ENCODE measurements at places on chromosomes 6 and 20.

- DNase-seq = no peak
These were observed 49.3 kb upstream of the KIF16B start for GRCh38 chr20:16622501-16622900.

DNA sequence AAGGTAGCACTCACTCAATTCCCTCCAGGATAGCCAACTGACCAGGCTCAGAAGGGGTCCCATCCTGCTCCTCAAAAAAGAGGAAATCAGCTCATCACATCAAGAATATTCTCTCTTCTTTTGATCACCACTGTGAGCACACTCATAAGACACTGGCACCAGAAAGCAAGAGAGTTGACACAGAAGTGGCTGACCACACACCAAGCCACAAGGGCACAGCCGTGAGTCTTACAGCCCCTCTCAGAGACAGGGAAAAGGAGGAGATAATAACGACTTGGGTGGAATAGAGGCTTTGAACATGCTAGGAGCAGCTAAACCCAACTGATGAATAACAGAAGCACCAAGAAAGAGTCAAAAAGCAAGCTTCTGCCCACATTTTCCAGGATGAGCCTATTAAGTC is 249.1 kb upstream of the PREP start:
- no peak for DNase-seq

- DNase-seq = no peak
These were observed 14.0 kb upstream of the FAM50B start for GRCh38 chr6:3835055-3835731.

DNA sequence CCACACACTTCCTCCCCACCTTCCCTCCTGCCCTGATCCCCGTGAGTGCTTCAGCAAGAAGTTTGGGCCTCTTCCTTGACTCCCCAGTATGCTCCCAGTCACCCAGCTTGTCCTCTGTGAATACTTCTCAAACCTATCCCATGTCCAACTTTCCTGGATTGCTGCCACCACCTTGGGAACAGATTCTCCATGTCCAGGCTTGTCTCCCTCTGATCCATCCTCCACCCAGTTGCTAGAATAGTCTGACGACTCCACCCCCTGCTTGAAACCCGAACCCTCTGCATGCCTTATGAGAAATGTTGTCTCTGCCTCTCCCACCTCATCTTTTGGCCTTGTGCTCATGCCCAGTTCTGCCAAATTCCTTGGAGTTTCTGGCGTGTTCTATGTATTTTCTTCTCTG is 108.0 kb downstream of the PPP1R14C start:
- DNase-seq = peak; percentile 72

DNA sequence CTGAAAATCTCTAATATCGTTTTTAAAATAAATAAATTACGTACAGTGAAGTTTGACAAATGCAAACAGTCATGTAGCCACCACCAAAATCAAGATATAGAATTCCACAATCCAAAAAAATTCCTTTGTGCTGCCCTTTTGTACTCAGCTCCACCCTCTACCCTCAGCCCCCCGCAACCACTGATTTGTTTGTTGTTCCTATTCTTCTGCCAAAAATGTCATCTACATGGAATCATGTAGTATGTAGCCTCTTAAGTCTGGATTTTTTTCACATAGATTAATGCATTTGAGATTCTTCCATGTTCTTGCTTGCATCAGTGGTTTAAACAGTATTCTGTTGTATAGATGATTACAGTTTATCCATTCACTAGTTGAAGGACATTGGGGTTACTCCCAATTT is 8.5 kb upstream of the REPS1 start:
- peak; percentile 5 for DNase-seq

DNA sequence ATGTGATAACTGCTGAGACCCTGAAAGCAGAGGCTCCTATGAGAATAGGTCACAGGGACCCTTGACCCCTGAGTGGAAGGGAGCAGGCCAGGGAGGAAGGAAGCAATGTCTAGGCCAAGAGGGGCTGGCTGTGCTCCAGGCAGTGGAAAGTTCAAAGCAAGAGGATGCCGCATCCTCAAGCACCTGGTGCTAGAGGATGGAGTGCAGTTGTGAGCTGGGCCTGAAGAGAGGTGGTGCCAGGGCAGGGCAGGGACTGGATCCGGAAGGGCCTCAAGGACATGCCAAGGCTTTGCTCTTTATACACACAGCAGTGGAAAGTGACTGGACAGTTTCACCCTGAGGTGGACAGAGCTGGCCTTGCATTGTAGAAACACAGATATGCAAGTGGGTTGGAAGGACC is 97.0 kb downstream of the SLC22A3 start:
- no peak for DNase-seq

DNA sequence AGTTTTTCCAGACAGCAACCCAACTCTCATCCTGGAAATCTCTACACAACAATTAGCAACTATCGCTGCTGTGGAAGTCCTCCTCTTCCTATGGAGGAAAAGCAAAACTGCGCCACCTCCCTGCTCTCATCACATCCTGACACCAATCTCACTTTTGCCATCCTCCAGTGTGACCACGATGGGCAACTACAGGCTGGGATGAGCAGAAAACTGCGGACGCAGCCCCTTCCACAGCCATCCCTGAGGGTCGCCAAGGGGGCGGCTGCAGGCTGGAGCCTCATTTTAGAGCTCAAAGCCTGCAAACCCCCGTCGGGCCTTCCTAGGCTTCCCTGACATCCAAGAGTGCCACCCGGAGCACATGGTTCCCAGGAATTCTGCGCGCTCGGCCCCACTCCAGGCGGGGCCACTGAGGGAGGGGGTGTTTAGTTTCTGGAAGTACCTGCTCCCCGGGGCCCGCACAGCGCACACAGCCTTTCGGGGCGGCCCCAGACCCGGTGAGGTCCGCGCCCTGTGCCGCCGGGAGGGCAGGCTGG is 1.2 kb downstream of the TCFL5 start:
- peak; percentile 45 for DNase-seq

- DNase-seq = no peak
These were observed 305.0 kb upstream of the POU3F2 start for GRCh38 chr6:98529364-98529763.

DNA sequence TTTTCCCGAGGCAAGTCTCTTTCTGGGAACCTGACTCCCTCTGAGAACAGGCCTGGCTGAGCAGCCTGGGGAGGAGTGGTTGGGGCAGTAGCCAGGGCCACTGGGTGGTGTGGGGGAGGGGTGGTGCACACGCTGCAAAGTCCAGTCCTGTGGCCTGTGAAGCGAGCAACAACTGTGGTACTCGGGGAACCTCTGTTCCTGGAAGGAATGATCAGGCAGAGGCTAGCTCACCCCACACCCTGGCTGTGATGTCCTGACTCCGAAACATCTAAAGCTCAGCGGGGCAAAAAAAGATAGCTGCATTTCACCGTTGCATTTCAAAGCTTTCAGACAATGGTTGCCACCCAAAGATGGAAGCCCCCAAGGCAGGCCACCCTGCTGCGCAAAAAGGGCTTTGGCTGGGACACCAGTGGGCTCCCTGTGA is 25.5 kb downstream of the PCK1 start:
- no peak for DNase-seq

DNA sequence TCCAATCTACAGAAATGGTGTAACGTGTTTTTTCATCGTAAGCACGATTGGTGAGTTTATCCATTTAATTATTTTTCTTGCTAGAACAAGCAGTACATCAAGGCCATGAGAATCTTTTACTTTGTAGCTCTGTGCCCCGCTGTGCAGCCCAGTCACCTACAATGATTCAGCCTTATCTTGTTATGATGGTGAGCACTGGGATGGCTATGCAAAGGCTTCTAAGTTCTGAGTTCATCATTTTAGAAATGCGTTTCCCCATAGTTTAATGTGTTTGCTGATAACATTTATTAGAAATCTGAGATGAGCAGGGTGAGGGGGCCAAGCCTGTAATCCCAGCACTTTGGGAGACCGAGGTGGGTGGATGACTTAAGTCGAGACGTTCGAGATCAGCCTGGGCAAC is 111.8 kb upstream of the QKI start:
- DNase-seq = no peak

DNA sequence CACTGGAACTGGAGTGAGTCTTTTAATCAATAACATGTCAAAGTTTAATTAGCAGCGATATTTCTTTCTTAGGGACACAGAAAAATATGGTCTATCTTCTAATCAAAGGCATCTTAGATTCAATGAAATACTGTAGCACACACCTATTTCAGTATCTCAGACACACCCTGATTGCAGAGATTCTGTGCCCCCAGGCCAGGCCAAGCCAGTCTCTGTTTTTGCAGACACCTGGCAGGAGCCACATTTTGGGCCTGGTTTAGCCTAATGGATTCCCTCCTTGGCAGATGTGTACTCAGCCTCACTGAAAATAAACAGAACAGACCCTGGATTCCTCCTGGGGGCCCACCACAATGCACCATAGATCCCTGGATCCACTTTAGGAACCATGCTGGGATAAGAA is 74.8 kb downstream of the LRFN2 start:
- no peak for DNase-seq

DNA sequence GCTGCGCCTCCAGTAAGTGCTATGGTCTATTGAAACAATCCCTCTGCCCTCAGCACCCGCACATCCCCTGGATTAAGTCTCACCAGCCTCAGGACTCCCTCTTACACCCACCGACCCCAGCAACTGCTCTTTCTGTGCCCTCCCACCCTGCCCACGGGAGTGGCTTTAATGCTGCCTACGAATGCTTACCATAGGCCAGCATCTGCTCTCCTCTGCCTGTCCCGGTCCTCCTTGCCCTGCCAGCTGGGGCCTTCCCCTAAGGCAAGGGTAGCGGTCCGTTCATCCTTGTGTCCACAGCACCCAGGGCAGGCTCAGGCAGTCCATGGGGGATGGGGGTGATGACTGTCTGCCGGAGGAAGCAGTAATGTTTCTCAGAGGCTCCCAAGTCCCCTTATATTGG is 4.1 kb downstream of the EBF4 start:
- DNase-seq = no peak

- no peak for DNase-seq
These were observed 51.2 kb upstream of the UBR2 start for GRCh38 chr6:42512579-42512978.

- peak; percentile 13 for DNase-seq
These were observed 863.1 kb downstream of the MAFB start for GRCh38 chr20:39825950-39826349.

- DNase-seq = no peak
These were observed 100.7 kb downstream of the TAF4 start for GRCh38 chr20:61964675-61965605.

GRCh38 chr6:36177166-36177565 is 19.4 kb upstream of the BRPF3 start:
- DNase-seq = no peak

GRCh38 chr6:33797626-33798342 is 6.0 kb downstream of the MLN start:
- no peak for DNase-seq

DNA sequence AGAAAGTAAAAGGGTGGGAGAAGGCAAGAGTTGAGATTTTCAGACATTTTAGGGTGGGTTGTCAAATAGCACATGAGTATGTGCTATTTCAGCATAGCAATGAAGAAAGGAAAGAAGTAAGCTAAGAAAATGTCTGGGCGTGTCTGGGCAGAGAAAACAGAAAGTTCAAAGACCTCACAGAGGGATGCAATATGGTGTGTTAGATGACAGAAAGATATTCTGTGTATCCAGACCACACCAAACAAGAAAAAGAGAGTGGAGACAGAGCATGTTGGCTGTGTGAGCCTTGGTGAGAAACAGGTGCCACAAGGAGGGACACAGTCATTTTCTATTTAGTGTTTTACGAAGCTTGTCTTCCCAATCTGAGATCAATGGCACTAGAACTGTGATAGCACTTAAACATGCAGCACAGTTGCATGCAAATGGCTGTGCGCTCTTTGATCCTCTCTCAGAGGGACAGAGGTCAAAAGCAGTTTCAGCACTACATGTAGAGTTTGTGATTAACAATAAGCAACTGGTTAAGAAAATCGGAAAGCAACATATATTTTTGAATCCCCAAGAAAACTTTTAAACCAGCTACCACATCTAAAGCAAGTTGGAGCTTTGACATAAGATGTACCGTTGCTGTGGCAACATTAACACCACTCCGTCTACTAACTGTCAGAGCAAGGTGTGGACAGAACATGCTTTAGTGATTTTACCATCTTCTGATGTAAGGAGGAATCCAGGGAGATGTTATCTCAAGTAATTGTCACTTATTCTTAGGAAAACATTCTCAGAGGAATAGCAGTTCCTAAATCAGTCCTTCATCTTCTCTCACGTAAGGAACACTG is 515.5 kb upstream of the NOX3 start:
- DNase-seq = no peak

- peak; percentile 71 for DNase-seq
These were observed 95.6 kb downstream of the LAMP5 start for GRCh38 chr20:9609887-9610502.

GRCh38 chr6:23177806-23178205 is 608.4 kb downstream of the HDGFL1 start:
- DNase-seq = no peak

DNA sequence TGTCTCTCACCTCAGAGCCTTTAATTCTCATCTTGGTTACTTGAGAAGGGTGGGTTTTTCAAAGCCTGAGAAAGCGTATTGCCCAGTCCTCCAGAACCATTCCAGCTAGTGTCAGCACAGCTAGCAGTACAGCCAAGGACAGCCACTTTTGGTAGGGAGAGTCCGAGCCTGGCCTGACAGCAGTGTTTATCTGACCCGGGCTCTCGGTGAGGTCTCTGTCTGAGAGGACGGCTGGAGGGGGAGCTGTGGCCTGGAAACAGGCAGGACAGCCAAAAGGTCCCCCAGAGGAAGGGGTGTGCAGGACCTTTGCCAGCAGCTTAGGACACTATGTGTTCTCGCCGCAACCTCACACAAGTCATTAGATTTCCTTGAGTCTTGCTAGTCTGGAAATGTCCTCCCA is 38.8 kb downstream of the LYRM2 start:
- DNase-seq = no peak

DNA sequence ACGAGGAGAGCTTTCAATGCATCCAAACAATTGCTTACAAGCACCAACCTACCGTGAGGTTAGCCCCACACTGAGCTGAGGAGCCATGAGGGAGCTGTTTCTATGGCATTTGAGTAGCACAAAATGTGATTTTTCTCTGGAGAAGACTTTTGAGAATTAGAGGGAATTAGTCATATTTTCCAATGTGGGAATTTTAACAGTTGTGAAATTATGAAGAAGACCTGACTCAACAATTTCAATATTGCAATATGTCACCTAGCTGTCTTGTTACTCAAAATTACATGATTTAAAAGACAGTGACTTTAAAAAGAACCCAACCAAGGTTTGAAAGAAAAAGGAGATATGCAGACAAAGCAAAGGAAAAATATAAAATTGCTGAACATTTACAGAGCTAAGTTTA is 62.6 kb upstream of the LY86 start:
- no peak for DNase-seq

DNA sequence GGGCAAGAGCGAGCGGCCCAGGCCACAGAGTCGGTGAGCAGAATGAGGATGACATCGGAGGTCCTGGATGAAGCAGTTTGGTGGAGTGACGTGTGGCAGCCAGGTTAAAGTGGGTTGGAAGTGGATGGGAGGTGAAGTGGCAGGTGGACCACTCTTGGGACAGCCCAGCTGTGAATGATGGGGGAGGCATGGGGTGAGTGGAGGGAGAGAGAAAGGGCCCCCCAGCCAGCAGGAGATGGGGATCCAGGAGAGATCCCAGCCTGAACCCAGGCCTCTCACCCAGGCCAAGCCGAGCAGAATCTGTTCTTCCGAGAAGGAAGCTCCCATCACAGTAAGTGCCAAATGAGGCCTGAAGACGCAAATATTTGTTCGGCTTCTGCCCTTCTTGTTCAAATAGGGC is 27.0 kb upstream of the SLC32A1 start:
- DNase-seq = no peak

GRCh38 chr6:115583290-115583689 is 477.4 kb downstream of the FRK start:
- no peak for DNase-seq
